Stimulated activated CD4-positive, alpha-beta T cell treated with anti-CD3 and anti-CD28 coated beads, Interleukin-4, amount 100 ng/mL, for 4 hours (primary cell): ENCODE measurements at places on chromosomes 1 and 21.

GRCh38 chr1:24381256-24381655 lies 32.3 kb downstream of the STPG1 start:
- no peak for DNase-seq

DNA sequence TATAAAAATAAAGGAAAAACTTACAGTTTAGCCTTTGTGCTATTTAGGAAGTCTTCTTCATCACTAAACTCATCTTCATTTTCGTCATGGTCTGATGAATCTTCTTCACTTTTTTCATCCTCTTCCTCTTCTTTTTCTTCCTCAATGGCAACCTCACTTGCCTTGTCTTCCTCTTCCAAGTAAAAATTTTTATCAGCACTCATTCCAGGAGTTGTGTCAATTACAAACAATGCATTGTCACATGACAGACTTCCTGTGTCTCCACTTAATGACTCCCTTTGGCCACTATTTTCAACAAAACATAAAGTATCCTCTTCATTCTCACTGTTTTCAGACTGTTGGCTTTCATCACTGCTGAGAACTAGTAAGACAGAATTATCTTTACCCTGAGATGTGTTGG lies 2.8 kb downstream of the DNTTIP2 start:
- no peak for DNase-seq

DNA sequence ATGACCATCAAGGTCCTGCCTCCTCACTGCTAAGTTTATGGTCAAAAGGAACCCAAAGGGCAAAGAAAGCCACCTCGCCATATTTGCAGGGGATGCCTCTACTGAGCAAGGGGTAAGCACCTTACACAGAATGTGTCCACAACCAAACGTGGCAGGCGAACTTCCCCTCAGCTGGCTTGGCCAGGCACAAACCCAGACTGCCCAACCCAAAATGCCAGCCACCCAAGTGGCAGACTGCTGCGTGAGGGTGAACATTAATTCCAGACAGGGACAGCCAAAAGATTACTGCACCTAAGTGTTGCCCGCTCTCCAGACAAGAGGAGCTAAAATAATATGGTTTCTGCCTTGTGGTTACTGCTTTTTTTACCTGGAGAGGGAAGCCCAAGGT lies 16.0 kb downstream of the ZNF697 start:
- no peak for DNase-seq

- no peak for DNase-seq
These were observed 20.3 kb downstream of the RXRG start for GRCh38 chr1:165424454-165425216.

DNA sequence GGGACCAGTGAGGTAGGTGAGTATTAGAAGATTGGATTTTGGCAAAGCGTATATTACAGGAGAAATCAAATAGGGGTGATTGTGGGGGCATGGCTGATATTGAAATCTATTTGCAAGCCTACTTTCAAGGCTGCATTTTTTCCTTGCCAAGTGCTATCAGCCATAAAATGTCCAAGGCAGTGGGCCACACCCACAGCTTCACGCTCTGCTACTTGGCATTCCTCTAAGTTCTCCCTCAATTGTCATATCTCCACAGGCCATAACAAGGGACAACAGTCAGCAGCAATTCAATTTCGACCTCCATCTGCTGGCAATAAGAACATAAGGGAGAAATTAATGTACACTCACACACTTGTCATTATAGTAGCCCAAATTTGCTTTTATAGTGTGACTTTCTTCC lies 667.1 kb upstream of the PKN2 start:
- no peak for DNase-seq

- no peak for DNase-seq
These were observed 5.7 kb upstream of the LAMB3 start for GRCh38 chr1:209657918-209658317.

DNA sequence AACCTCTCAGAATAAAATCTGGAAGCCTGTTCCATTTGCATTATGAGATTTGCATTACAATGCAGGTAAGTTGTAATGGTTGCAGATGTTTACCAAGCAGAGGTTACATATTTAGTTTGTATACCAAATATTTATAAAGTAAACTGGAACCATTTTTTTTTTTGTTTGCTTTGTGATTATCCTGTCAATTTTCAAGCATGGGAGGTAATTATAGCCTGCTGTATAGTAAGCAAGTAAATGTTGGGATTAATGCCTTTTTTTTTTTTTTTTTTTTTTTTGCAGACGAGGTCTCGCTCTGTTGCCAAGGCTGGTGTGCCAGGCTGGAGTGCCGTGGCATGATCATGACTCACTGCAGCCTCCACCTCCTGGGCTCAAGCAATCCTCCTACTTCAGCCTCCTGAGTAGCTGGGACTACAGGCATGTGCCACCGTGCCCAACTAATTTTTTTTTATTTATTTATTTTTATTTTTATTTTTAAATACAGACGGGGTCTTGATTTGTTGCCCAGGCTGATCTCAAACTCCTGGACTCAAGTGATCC lies 21.0 kb downstream of the NFYC start:
- DNase-seq: no peak

- DNase-seq: no peak
These were observed 20.2 kb upstream of the LRRC3 start for GRCh38 chr21:44434936-44435635.

DNA sequence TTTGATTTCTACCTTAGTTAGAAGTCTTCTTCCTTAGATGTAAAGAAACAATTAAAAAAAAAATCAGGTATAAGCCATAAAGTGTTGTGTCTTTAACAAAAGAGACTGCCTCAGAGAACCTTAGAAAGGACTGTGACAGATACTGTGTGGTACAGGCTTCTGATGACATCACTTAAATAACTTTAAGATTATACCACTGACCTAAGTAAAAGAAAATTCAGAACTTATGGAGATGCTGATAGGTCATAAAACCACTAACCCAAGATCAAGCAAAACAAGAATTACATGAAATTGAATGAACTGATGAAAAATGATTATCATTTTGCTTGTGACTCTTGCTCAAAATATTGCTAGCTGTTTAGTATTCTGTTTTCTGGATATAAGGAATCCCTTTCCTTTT lies 220.8 kb downstream of the NRIP1 start:
- no peak for DNase-seq

- DNase-seq: no peak
These were observed 63.3 kb downstream of the AK4 start for GRCh38 chr1:65211331-65211730.

- peak; percentile 66 for DNase-seq
These were observed 11.4 kb downstream of the BTBD19 start for GRCh38 chr1:44819608-44820327.

DNA sequence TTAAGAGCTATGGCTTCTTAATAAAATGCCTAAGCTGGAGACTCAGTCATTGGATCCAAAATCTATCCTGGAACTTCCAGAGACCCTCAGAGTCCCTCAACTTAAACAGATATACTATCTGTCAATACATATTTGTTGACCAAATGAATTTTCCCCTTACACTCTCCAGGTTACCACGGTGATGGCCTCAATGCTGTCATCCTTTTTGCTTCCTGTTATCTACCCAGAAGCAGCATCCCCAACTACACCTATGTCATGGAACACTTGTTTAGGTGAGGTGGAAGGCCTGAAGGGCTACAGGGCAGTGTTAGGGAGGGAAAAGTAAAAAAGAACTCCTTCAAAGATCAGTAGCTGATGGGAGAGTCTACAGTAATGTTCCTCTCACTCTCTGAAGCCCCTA lies 4.4 kb upstream of the C1orf56 start:
- DNase-seq: no peak

DNA sequence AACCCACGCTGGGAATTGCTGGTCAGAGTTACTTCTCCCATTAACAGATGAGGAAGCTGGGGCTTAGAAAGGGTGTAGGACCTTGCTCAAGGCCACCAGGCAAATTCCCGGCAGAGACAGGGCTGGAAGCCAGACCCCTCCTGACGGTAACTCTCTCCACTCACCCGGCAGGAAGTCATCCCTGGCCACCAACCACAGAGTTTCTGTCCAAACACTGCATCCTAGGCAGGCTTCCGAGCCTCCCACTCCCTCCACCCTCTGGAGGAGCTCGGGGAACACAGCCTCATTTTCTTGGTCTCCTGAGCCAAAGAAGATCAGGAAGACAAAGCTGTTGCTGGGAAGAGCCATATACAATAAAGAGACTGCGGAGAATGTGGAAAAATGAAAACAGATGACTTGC lies 25.0 kb upstream of the ZNF436 start:
- DNase-seq: no peak

DNA sequence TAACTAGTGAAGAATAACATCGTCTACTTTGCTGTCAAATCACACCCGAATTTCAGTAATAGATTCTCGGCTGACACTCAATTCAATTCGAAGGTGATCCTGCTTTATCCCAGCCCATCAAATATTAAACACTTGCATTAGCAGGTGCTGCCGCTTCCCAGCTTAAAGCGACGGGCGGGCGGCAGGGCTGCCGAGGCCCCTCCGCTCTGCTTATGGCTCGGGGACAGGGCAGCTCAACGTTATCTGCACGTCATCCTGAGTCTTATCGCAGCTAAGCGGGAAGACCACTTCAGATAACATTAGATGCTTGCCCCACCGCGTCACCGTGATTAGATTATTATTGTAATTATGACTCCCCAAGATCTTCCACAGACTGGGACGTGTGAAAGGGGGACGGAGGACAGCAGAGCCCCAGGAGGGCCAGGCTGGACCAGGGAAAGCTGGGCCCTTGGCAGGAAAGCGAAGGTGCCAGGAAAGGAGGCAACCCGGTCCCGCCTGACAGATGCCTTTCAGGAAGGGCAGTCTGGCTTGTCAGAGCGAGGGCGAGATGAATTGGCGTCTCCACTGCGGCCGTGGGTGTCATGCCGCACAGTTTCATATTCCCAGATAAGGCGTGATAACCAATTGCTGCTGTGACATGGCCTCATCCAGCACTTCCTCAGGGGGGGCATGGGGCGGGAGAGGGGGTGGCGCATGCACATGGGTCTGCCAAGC lies 37.0 kb downstream of the DMAP1 start:
- DNase-seq: no peak

GRCh38 chr1:172405912-172406311 lies 14.6 kb upstream of the C1orf105 start:
- DNase-seq: no peak

GRCh38 chr1:199132006-199132405 lies 493.2 kb downstream of the PTPRC start:
- no peak for DNase-seq

GRCh38 chr1:96633695-96634094 lies 87.9 kb upstream of the PTBP2 start:
- no peak for DNase-seq

DNA sequence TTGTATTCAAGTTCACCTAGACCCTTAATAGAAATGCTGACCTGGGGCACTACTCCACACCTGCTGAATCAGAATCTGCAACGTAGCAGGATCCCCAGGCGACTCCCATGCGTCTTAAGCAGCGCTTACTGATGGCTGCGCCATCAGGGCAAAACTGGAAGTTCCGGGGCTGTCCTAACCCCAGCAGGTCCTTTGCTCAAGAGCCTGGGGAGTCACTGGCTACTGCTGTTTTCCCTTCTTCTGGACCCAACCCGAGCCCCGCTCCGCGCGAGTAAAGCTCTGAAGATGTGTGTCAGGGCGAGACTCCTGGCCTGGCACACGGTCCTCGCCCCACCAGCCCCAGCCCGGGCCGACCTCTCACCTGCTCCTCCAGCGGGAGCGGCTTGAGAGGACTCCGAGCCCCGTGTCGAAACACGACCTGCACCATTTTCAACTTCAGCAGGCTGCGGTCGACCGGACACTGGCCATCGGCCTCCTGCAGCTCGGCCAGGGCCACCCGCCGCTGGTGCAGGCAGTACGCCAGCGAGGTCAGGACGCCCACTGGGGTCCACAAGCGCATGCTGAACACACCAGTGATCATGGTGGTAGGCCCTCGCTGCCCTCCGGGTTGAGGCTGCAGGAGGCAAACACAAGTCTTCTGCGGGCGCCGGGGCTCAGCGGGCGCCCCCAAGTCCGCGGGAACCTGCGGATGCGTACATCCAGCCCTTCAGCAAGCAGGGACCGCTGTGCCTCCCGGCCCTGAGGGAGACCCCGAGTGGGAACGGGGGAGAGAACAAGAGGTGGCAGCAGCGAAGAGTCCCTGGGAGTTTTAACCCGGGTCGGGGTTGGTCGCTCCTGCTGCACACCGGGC lies 630 bp downstream of the ACP6 start:
- peak; percentile 36 for DNase-seq
